Vagina (tissue), 2 donors: ENCODE measurements at places on chromosomes 5 and 9. TPM values are rescaled to one million over a fixed set of nuclear protein-coding genes. Genes with fewer than 3 reads are reported as not detected.

The NEUROG1 gene
- not detected for total RNA-seq

The HBEGF gene
- 16.2 TPM for total RNA-seq

The SPATA31D4 gene
- not detected for total RNA-seq

The GABRA1 gene
- not detected for total RNA-seq

The C9orf50 gene
- total RNA-seq = not detected

The PTGER4 gene
- 19.4 TPM for total RNA-seq

The PLPP7 gene
- total RNA-seq = 11.8 TPM

The ACTBL2 gene
- total RNA-seq = not detected

The CXCL14 gene
- 62.1 TPM for total RNA-seq

The SV2C gene
- 3.4 TPM for total RNA-seq
